ENCODE measurements at places on chromosomes 1 and 21. TPM values are rescaled to one million over a fixed set of nuclear protein-coding genes. Genes with fewer than 3 reads are reported as not detected.
A peak's percentile ranks its signal among the peaks of the same experiment; 100 is the strongest.

The CRB1 gene
- 0.19 TPM for polyA plus RNA-seq

The ADORA1 gene
- polyA plus RNA-seq: 0.92 TPM

The LCE1C gene
- polyA plus RNA-seq: not detected

GRCh38 chr1:75723989-75724471 lies 479 bp upstream of the ACADM start:
- no peaks in the 10 kb centered on the region for H3K36me3 ChIP-seq
- no peaks in the 10 kb centered on the region for H3K27me3 ChIP-seq
- peak; percentile 94 for DNase-seq
- peak overlapping the region; percentile 94 for H3K27ac ChIP-seq

- H3K4me3 ChIP-seq: no peak overlapping the region
- H3K36me3 ChIP-seq: no peaks in the 10 kb centered on the region
- no peaks in the 10 kb centered on the region for H3K4me1 ChIP-seq
Measured at GRCh38 chr1:206803221-206803730, 31.0 kb upstream of the IL10 start.

GRCh38 chr1:151713044-151713443 lies 3.6 kb downstream of the CELF3 start:
- H3K27me3 ChIP-seq: peaks cover 16% of the 10 kb centered on the region
- H3K27ac ChIP-seq: no peak overlapping the region
- no peak overlapping the region for H3K4me3 ChIP-seq
- no peak for DNase-seq
- H3K36me3 ChIP-seq: no peaks in the 10 kb centered on the region
- H3K4me1 ChIP-seq: peaks cover 6% of the 10 kb centered on the region
